ENCODE measurements at places on chromosomes 2 and 18.
A peak's percentile ranks its signal among the peaks of the same experiment; 100 is the strongest.

DNA sequence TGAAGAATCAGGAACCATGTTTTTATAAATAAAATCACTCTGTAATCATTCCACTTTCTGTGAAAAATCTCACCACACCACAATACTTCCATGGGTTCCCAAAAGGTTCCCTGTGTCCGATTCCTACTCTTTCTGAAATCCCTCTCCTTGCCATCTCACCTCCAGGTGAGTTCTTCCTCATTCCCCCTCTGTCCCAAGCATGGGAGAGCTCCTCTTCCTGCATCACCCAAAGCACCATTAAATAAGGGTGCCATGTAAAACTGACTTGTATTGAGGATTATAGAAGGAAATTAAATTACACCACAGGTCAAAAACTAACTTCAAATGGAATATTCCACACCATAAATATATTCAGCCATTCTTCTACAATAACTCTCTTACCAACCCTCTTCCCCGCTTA is 55.8 kb upstream of the ETAA1 start:
- no peak for DNase-seq

- no peak for DNase-seq
Measured at GRCh38 chr2:30684516-30684915, 122.7 kb downstream of the CAPN13 start.

GRCh38 chr18:58105888-58106260 is 61.8 kb downstream of the NEDD4L start:
- DNase-seq = no peak

DNA sequence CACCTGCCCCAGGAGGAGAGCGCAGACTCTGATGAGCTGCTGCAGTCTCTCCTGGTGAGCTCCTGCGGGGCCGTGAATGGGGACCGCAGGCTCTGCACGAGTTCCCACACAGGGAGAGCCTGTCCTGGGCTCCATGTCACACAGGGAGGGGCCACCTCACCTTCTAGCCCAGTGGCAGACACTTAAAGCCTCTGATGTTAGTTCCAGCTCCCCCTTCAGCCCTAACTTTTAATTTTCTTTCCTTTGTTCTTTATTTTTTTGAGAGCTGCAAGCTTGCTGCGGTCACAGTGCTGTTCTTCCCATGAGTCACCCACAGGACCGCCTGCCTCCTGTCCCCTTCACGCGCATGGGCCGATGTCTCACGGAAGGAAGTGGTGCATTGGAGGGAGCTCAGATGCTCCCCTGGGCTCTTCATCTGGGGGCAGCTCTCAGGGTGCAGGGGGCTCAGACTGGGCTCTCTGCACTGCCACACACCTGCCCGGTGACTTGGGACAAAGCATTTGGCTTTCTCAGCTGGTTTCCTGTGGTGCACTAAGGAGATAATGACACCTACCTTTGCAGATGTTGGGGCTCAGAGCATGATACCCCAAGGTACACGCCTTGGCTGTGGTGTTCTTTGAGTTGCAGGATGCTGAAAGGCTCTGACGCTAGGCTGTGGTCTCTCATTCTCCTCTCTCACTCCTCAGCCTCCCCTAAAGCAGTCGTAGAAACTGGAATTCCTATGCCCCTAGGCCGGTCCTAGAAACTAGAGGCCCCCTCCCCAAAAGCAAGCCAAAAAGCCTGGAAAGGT is 37.2 kb upstream of the PXDN start:
- DNase-seq = no peak

- no peak for DNase-seq
Measured at GRCh38 chr2:43465234-43465633, 130.6 kb downstream of the THADA start.

DNA sequence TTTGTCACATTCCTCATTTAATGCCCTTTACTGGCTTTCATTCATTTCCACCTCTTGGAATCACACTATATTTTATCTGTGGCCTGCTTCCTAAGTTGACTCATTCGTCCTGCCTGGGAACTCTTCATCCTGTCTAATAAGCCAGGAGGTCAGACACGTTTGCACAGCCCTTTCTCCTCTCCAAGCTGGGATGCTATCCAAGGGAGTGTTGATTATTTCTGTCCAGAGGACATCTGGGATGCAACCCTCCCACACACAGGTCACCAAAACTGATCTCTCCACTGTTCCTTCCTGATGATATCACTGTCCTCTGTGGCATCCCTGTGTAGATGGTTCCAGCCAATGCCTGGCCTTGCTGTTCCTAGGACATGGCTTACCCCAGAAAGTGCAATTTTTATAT is 79.8 kb upstream of the NOSTRIN start:
- DNase-seq = no peak

DNA sequence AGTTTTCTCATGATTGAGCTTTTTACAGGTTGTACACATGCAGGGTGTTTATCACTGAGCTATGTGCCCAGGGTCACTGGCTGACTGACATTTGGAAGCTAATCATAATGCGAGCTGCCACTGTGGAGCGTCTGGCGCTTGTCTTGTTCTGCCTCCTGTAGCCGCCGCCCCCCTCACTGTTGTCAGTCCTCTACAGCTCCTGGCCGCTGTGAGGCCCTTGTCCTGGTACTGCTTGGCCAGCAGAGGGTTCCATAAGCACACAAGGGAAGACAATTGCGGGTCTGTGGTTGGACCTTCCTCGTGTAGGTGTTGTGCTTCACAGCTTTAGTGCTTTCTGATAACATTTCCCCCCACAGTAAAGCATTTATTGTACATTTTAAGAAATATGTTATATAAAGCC is 105.6 kb upstream of the LDLRAD4 start:
- no peak for DNase-seq

DNA sequence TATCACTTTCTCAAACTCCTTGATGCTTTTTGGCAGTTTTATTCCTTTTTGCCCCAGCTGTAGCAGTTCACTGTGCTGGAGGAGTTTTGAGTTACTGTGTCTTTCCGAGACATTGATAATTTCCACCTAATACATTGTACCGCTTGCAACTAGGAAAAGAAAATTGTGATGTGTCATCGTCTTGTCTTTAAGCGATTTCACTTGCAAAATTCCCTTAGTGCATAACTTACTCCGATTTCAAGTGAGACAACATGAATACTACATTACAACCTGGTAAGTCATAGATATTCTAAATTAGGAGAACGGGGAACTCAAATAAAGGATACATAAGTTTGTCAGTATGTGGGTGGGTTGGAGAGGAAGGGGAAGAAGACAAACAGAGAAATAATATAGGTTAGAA is 340.5 kb upstream of the KYNU start:
- DNase-seq = no peak

DNA sequence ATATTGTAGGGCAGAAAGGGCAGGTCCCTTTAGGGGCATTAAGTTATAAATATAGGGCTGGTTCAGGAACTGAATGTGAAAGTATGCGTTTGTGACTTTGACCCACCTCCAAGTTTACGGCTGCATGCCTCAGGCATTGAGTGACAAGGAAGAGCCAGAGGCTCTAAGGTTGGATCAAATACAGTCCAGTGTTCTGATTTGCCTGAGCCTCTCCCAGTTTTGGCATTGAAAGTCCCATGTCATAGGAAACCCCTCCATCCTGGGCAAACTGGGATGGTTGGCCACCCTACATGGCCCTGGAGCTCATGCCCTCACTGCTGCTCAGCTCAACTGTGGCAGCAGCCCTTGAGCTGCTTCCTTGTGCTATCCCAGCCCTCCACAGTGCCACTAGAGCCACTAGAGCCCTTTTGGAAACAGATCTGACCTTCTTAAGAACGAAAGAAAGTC is 29.9 kb downstream of the HK2 start:
- DNase-seq = no peak

GRCh38 chr2:238785528-238785860 is 62.4 kb upstream of the TWIST2 start:
- no peak for DNase-seq

- no peak for DNase-seq
Measured at GRCh38 chr2:11342551-11343367, 1.7 kb downstream of the ROCK2 start.

GRCh38 chr2:15801904-15802303 is 138.4 kb upstream of the MYCN start:
- DNase-seq = no peak

- DNase-seq = no peak
Measured at GRCh38 chr2:191108331-191108730, 42.5 kb downstream of the STAT4 start.

GRCh38 chr2:159201360-159202063 is 85.0 kb downstream of the WDSUB1 start:
- DNase-seq = no peak

- no peak for DNase-seq
Measured at GRCh38 chr2:22690096-22690495, 694.9 kb upstream of the KLHL29 start.

GRCh38 chr2:129888461-129888860 is 91.0 kb upstream of the RAB6C start:
- no peak for DNase-seq

GRCh38 chr2:237759176-237759575 is 39.4 kb upstream of the RBM44 start:
- DNase-seq = no peak

DNA sequence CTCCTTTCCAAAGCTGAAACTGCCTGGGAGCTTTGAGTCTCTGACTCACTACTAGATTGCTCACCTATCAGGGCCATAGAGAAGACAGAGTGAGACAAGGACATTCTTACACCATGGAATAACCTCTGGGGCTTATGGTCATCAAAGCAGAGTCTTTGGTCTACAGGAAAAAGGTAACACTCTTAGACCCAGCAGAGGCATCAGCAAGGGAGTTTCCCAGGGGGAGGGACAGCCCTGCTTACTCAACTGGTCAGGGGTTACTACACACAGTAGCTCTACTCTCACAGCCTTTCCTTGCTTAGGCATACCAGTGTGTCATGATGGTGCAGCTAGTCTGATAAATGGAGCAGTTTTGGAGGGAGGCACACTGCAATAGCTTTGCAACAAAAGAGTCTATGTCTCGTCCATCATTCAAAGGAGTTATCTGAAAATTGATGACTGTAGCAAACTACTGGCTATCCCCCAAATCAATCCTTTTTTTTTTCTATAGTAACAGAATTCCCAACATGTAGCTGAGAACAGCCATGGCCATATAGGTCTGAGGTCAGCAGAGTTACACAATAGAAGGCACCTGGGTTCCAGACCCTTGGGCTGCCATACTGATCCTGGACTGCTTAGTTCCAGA is 22.4 kb upstream of the CD28 start:
- DNase-seq = peak; percentile 44

DNA sequence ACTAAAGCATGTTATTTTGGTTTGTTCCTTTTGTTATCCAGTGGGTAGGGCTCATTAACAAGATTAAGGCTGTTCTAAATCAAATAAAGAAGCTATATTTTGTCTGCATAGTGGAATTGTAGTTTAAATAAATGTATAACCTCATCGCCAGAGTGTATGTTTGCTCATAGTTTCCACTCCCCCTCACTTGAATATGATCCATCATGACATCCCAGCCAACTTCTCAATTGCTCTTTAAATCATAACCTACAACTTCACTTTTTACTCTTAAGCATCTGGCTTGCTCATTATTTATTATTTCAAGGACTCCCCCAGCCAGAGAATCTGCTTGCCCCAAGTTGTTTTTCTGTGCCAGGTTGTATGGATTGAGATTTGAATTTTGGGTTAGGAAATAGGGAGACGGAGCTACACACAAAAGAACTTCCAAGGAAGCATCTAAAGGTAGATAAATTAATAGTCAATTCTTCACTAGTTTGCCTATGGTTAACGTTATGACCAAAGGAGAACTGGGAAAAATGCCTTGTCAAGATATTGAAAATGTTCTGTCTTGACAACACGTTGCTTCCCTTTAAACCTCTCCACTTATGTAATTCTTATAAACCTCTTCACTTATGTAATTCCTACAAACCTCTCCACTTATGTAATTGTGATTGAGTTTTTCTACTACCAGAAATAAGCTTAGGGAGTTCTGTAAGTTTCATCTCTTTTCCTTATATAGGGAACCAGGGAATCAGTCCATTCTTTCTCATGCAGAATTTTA is 55.4 kb upstream of the UPP2 start:
- no peak for DNase-seq
